ENCODE measurements at places on chromosomes 4 and X. TPM values are rescaled to one million over a fixed set of nuclear protein-coding genes. Genes with fewer than 3 reads are reported as not detected.

NALF2 gene
- not detected for polyA plus RNA-seq

NOX1 gene
- polyA plus RNA-seq, result not detected

PDGFC gene
- 8.3 TPM for polyA plus RNA-seq

DNA sequence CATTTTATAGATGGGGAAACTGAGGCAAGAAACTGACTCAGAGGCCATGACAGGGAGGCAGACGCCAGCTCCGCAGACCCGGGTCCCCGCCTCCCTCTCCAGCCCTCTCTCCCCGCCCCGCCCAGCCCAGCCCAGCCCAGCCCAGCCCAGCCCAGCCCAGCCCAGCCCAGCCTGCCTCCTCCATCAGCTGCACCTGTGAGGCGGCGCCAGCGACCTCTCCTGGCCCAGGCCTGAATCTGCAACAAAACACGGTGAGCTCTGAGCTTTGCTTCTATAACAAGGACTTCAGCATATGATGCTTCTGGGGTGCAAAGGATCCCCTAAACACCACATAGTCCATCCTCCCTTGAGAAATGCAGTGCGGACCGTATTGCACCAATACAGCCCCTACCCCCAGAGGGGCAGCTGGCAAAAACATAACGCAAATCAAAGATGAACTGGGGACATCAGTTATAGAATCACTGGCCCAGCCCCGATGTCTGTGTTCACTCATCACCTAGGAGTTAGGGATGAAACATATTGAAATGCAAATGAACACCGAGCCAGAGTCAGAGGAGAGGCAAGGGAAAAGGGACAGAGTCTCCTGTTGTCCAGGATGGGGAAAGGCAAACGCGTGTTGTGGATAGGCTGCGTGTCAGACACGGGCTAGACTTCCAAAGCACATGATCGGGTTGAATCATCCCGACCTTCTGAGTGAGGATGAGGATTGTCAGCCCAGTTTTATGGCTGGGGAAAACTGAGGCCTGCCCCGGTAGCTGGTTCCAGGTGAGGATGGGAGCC is 216.1 kb upstream of the PSAPL1 start:
- H3K4me3 ChIP-seq, result no peak overlapping the region
- no peaks in the 10 kb centered on the region for H3K27me3 ChIP-seq
- H3K4me1 ChIP-seq, result peaks cover 4% of the 10 kb centered on the region
- DNase-seq, result no peak

DNA sequence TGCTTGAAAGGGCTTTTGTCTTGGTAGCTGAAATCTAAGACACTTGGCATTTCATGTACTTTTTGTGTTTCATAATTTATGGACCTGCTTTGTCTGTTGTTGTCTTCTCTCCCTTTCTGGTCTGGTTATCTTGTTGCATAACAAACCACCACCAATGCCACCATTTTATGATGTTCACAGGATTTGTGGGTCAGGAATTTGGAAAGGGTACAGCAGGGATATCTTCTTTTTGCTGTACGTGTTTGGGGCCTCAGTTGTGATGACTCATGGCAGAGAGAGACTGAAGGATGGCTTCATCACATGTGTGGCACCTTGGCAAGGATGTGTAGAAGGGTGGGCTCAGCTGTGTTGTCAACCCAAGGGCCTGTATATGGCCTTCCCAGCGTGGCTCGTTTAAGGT is 35.2 kb downstream of the KDM6A start:
- peaks cover 2% of the 10 kb centered on the region for H3K4me1 ChIP-seq
- H3K27ac ChIP-seq, result no peak overlapping the region
- no peaks in the 10 kb centered on the region for H3K27me3 ChIP-seq
- no peak overlapping the region for H3K4me3 ChIP-seq
- no peak for DNase-seq
- no peaks in the 10 kb centered on the region for H3K36me3 ChIP-seq

DNA sequence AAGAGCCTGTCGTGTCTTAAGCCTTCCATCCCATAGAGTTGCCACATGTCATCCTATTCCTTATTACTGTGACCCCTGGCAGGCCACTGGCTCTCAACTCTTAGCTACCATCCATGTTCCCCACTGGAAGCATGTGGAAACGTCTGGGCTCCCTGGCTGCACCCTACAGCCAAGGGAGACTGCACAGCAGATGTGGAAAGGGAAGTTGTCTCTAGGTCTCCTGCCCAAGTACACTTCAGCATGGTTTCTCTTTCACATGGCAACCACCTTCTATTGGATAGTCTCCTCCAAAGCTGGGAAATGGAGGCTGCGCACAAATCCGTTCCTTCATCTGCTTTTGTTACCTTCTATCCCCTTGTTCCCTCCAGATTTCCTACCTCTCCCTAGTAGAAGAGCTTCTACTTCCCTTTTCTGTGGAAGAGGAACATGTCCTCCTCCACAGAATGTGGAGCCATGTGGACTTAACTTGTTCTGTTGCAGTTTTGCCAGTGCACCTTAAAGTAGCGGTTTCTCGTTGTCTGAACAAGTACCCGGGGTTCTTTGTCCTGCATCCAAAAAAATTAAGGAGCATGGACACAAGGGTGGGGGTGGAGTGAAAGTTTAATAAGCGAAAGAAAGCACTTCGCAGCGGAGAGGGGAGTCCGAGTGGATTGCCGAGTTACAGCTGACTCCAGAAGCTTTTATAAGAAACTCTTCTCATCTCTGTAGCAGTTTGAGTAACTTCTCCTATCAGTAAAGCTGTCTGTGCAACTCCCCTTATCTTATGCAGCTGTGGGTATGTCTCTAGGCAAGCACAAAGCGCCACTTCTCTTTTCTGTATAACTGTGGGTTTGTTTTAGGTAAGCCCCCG is 52.5 kb downstream of the HMGB2 start:
- H3K36me3 ChIP-seq, result no peaks in the 10 kb centered on the region
- H3K4me1 ChIP-seq, result no peaks in the 10 kb centered on the region

GRCh38 chr4:91525621-91526020 is 778.1 kb upstream of the GRID2 start:
- H3K27ac ChIP-seq, result no peak overlapping the region
- no peak for DNase-seq
- H3K4me3 ChIP-seq, result no peak overlapping the region

- DNase-seq, result no peak
- no peaks in the 10 kb centered on the region for H3K36me3 ChIP-seq
- no peak overlapping the region for H3K27ac ChIP-seq
- no peaks in the 10 kb centered on the region for H3K4me1 ChIP-seq
- no peak overlapping the region for H3K4me3 ChIP-seq
Observed at GRCh38 chrX:3231766-3232165, 114.7 kb downstream of the MXRA5 start.

All from liver (tissue), 10 donors.